ENCODE measurements at places on chromosomes 12 and 14. TPM values are rescaled to one million over a fixed set of nuclear protein-coding genes. Genes with fewer than 3 reads are reported as not detected.

GRCh38 chr12:96522690-96523089 lies 33.3 kb downstream of the CFAP54 start:
- DNase-seq, result no peak

STAC3 gene
- 9.2 TPM for polyA plus RNA-seq

C14orf132 gene
- 30.2 TPM for polyA plus RNA-seq

DNA sequence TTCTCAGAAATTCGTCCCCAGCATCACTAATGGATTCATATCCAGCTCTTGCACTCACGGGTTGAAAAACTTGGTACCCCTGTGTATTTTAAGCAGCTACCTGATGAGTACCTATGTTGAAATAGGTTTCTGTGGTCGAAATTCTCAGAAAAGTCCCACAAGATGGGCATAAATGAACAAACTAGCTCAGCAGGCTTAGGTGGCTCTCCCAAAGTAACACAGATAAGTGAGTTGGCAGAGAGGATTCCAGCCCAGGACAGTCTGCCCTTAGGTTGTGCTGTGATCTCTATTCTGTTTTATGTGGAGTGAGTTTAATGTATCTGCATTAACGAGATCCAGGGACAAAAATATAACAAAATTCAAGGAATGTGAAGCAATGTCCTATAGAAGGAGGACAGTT lies 92.3 kb downstream of the RGS6 start:
- DNase-seq, result no peak

GRCh38 chr12:120534703-120535655 lies 823 bp downstream of the RNF10 start:
- peak; percentile 49 for DNase-seq

Measured in left kidney (tissue), 8 donors.